ENCODE measurements at places on chromosomes 6 and 20.
A peak's percentile ranks its signal among the peaks of the same experiment; 100 is the strongest.

DNA sequence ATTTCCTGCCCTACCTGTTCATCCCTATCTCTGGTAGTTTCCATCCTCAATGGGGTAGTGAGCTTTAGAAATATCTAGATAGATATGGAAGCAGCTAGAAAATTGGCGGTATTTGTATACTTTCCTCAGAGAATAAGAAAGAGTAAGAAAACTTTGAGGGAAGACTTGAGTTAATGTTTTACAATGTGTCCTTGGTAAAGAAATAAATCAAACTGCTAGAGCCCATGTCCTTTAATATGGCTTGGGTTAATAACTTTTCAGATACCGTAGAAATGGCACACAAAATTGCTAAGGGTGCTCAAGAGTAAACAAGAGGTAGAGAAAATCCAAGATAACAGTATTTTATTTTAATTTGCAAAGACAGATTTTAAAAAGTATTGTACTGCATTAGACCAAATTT is 28.1 kb upstream of the PGK2 start:
- no peak for DNase-seq

GRCh38 chr6:3394671-3395070 is 62.2 kb downstream of the SLC22A23 start:
- DNase-seq = no peak

DNA sequence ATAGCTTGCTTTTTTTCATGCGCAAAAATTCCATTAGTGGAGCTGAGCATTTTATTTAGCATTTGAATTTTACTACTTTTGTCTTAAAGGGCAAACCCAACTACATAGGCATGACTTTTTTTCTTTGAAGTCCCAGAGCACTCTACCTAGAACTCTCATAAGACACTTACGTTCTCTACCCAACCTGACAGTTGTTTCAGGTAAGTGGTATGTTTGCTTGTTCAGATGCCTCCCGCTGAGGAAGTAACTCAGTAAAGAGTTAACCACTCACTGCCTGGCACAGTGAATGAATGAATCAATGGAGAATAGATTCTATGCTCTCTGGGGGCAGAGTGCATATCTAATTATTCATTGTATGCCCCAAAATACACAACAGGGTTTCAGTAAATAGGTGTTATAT is 212.3 kb upstream of the PRDM1 start:
- no peak for DNase-seq

- no peak for DNase-seq
Observed at GRCh38 chr6:135853227-135853626, 1.7 kb downstream of the PDE7B start.

DNA sequence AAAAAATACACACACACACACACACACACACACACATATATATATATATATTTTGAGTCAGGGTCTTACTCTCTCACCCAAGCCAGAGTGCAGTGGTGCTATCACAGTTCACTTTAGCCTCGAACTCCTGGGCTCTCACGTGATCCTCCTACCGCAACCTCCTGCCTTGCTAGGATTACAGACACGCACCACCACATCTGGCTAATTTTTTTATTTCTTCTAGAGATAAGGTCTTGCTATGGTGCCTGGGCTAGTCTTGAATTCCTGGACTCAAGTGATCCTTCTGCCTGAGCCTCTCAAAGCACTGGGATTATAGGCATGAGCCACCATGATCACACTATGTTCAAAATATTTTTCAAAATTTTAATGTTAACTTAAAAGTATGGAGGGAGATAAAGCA is 43.5 kb downstream of the NUP153 start:
- no peak for DNase-seq

GRCh38 chr20:595330-596308 is 14.5 kb downstream of the TCF15 start:
- DNase-seq = peak; percentile 47

DNA sequence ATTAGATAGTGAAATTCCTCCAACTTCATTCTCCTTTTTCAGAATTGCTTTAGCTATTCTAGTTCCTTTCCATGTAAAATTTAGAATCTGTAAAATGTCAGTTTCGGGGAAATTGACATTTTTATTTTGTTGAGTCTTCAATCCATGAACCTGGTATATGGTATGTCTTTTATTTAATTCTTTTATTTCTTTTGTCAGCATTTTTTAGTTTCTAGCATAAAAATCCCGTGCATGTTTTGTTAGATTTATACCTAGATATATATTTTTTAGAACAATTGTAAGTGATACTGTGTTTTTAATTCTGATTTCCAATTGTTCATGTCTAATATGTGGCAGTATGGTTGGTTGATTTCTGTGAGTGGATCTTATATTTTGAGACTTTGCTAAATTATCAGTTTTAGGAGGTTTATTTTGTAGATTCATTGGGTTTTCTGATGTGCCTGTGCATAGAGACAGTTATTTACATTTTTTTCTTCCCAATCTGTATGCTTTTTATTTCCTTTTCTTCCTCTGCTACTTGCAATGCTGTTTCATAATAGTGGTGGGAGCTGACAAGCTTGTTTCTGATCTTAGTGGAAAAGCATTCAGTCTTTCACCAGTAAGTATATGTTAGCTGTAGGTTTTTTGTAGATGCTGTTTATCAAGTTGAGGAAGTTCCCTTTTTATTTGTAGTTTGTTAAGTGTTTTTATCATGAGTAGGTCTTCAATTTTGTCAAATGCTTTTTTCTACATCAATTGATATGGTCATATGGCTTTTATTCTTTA is 13.7 kb downstream of the TAB2 start:
- no peak for DNase-seq

GRCh38 chr20:64145458-64146300 is 18.6 kb upstream of the MYT1 start:
- no peak for DNase-seq

DNA sequence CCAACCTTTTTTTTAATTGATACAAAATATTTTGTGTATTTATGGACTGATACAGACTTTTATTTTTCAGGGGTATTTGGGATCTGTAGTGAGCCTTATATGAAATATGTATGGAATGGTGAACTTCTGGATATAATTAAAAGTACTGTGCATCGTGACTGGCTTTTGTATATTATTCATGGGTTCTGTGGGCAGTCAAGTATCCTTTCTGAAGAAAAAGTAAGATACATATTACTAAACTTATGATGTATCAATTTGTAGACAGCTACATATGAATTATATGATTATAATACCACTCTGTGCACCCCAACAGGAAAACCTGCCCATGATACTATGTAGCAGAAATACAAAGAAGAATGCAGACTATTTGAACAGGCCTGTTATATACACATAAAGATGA is 47.2 kb downstream of the FIG4 start:
- DNase-seq = no peak

GRCh38 chr20:49769048-49769581 is 43.5 kb upstream of the SLC9A8 start:
- DNase-seq = no peak

GRCh38 chr20:19907326-19908056 is 109.7 kb upstream of the NAA20 start:
- no peak for DNase-seq

- DNase-seq = no peak
Observed at GRCh38 chr6:104409913-104410312, 449.8 kb downstream of the HACE1 start.
